Hematopoietic multipotent progenitor cell treated with erythropoietin and hydrocortisone succinate and interleukin-3 and kit ligand, for 17 days (in vitro differentiated cells): ENCODE measurements at places on chromosomes 5 and 9.

DNA sequence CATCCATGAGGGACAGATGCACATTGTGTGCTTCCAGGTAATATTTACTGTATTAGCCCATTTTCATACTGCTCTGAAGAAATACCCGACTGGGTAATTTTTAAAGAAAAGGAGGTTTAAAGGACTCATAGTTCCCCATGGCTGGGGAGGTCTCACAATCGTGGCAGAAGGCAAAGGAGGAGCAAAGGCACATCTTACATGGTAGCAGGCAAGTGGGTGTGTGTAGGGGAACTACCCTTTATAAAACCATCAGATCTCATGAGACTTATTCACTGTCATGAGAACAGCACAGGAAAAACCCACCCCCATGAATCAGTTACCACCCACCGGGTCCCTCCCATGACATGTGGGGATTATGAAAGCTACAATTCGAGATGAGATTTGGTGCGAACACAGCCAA, 148.8 kb upstream of the FBXL17 start:
- DNase-seq: no peak

- DNase-seq: peak; percentile 71
These were observed 23.1 kb upstream of the SPTLC1 start for GRCh38 chr9:92138157-92138959.

- DNase-seq: peak; percentile 73
These were observed 45.4 kb upstream of the ZFR start for GRCh38 chr5:32489791-32490562.

GRCh38 chr5:135851915-135852845, 17.7 kb downstream of the SLC25A48 start:
- no peak for DNase-seq

GRCh38 chr5:108303611-108304010, 78.3 kb downstream of the FBXL17 start:
- DNase-seq: no peak

GRCh38 chr5:159362220-159362619, 31.9 kb upstream of the IL12B start:
- no peak for DNase-seq

DNA sequence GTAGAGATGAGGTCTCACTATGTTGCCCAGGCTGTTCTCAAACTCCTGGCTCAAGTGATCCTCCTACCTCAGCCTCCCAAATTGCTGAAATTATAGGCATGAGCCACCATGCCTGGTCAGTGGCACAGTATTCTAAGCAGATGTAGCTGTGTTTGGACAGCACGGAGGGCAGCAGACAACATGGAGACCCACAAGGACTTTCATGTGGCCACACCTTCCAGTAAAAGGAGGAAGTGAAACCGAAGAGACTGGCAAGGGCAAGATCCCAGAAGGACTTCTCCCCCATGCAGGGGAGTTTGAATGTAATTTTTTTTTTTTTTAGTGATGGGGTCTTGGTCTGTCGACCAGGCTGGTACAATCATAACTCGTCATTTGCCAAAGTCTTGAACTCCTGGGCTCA, 172.2 kb downstream of the TRPM3 start:
- DNase-seq: no peak

- no peak for DNase-seq
These were observed 257.3 kb downstream of the FANCC start for GRCh38 chr9:95060234-95060633.

DNA sequence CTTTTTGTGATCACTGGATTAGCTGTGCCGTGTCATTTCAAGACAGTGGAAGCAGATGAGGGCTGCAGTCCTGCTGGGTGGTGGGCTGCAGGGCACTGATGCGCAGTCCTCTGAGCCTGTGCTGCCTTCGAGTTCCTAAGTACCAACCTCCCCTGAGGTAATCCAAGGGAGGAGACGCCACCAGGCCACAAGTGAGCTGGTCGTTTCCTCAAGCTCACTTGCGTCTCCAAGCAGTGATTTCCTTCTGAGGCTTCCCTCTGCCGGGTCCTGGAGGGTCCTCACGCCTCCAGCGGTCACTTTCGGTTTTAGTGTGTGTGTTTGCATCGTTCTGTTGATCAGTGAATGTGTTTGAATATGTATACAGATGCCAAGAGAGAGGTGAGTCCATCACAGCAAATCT, 115.7 kb downstream of the TRIO start:
- DNase-seq: no peak

GRCh38 chr5:17259630-17260257, 42.3 kb downstream of the BASP1 start:
- no peak for DNase-seq
